ELR (cell line): ENCODE measurements at places on chromosomes 13 and 19.

GRCh38 chr19:28940751-28941500 is 272.0 kb downstream of the UQCRFS1 start:
- peak; percentile 62 for DNase-seq

- no peak for DNase-seq
These were observed 24.8 kb downstream of the N4BP2L1 start for GRCh38 chr13:32403108-32403507.

- DNase-seq = peak; percentile 71
These were observed 10.1 kb downstream of the AP2S1 start for GRCh38 chr19:46840498-46840942.

- DNase-seq = no peak
These were observed 18.6 kb upstream of the RASA3 start for GRCh38 chr13:114151031-114151430.

- DNase-seq = no peak
These were observed 47.5 kb downstream of the WASF3 start for GRCh38 chr13:26604784-26605545.

DNA sequence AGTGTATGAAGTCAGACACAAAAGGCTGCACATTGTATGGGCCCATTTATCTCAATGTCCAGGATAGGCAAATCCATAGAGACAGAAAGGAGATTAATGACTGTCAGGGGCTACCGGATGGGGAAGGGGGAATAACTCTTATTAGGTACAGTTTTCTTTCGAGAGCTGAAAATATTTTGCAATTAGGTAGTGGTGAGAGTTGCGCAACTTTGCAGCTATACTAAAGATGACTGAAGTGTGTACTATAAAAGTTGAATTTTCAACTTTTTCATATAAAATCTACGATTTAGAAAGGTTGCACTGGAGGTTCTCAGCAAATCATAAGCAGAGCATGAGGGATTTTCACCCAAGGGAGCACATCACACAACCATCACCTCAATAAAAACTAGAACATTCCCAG is 16.1 kb upstream of the SLC15A1 start:
- DNase-seq = no peak

DNA sequence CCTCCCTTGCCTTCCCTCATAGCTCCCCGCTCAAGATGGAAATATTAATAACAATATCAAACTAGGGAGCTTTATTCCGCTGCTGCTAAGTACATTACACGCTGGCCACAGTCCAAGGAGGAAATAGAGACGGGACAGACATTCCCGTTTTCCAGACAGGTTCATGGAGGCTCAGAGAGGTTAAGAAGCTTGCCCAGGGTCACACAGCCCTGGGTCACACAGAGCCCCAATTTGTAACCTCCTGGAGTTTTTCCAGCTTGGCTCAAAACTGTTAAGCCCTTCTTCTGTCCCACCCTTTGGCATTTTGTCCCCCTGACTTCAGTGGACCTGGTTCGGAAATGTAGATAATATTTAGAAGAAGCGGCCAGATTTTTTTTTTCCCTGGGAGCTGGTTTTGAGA is 2.0 kb downstream of the BICRA start:
- no peak for DNase-seq

GRCh38 chr19:50215820-50216219 is 12.4 kb downstream of the MYH14 start:
- no peak for DNase-seq

DNA sequence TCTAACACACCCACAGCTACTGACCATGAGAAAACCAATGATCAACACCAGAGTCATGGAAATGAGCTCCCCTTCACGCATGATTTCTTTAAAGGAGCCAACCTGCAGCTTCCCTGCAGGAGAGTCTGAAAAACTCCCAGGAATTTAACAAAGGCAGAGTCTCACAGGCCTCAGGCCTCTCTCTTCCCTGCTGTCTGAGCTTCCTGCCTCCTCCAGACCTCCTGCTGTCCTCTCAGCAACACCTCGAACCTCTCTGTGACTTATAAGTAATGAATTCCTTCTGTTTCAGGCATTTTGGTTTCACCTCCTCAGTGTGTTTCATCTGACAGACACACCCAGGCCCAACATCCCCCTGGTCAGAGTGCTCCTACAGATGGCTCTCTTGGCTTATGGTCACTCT is 1044.4 kb downstream of the UQCRFS1 start:
- no peak for DNase-seq

DNA sequence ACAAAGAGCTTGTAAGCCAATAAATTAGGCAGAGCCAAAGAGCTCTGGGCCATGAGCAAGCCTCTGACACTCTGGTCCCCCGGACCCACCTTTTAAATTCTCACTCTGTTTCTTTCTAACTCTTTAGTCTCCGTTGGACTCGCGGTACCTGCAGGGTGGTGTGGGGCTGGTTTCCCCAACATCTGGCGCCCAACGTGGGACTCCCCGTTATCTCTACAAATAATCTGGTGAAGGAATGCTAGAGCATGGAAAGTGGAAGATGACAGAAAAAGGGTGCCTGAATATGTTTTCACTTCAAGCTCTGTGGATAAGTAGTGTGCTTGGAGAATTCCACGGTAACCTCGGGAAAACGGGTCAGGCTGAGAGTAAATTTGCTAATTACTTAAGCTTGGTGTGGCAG is 36.5 kb upstream of the CYP2B6 start:
- no peak for DNase-seq

GRCh38 chr13:59744747-59745391 is 418.9 kb downstream of the DIAPH3 start:
- DNase-seq = no peak

DNA sequence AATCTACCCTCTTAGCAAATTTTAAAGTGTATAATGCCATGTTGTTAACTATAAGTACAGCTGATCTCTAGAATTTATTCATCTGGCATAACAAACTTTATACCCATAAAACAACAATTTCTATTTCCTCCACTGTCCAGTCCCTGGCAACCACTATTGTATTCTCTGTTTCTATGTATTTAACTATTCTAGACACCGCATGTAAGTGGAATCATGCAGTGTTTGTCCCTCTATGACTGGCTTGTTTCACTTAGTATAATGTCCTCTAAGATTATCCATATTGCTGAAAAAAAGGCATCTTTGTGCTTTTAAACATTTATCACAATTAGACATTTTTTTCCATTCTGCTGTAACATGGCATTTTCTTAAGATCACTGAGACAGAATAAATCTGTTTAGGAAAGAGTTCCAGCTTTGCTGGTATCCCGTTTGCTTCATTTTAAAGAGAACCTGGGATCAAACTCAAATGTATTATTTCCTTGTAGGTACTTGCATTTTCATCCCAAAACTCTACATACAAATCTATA is 1191.0 kb downstream of the SLITRK5 start:
- no peak for DNase-seq

- DNase-seq = no peak
These were observed 209.7 kb downstream of the LACC1 start for GRCh38 chr13:44089452-44089851.

- no peak for DNase-seq
These were observed 19.6 kb downstream of the FRY start for GRCh38 chr13:32051156-32051555.

DNA sequence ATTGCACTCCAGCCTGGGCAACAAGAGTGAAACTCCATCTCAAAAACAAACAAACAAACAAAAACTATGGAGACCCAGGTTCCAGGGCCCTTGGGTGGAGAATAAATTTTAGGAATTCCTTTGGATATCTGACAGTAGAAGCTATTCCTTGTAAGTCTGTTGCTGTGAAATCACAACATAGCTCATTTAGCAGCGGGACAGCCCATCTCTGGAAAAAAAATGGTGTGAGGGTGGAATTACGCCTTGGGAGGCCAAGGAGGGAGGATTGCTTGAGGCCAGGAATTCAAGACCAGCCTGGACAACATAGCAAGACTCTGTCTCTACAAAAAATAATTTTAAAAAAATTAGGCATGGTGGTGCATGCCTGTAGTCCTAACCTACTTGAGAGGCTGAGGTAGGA is 15.7 kb downstream of the HMGB1 start:
- DNase-seq = no peak

GRCh38 chr13:31850041-31850555 is 110.8 kb downstream of the RXFP2 start:
- DNase-seq = no peak

DNA sequence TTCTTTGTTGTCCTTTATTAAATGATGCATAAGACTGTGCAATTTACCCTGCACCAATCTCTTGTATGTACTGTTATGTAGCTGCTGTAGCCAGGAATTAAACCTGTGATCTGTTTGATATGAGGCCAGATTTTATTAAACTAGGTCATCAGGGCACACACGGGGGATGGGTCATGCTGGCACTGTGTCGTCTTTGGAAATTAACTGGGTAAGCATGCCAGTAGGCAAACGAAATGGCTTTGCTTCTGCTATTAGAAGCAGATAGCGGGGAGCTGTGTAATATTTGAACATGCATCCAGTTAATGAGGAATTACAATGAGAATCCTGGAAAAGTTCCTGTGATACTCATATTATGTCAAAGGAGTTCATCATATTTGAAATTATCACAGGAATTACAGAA is 23.5 kb downstream of the MTUS2 start:
- DNase-seq = no peak

GRCh38 chr13:53013113-53013512 is 15.5 kb upstream of the OLFM4 start:
- no peak for DNase-seq

DNA sequence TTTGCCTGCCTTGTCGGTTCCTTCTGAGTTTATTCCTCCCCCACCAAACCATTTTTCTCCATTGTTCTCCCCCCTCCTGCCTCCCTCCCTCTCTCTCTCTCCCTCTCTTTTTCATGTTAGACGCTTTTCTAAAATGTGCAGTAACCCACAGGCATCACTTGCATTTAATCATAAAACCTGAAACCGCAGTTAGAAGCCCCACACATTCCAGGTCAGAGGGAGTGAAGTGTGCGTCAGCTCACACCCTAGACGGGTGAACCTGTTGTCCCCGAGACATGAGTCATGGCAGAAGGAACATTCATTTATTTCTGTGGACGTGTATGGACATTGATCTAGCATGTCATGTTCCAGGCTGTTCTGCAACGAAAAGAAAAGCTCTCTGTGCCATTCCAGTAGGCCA is 19.9 kb downstream of the ONECUT3 start:
- DNase-seq = peak; percentile 79

DNA sequence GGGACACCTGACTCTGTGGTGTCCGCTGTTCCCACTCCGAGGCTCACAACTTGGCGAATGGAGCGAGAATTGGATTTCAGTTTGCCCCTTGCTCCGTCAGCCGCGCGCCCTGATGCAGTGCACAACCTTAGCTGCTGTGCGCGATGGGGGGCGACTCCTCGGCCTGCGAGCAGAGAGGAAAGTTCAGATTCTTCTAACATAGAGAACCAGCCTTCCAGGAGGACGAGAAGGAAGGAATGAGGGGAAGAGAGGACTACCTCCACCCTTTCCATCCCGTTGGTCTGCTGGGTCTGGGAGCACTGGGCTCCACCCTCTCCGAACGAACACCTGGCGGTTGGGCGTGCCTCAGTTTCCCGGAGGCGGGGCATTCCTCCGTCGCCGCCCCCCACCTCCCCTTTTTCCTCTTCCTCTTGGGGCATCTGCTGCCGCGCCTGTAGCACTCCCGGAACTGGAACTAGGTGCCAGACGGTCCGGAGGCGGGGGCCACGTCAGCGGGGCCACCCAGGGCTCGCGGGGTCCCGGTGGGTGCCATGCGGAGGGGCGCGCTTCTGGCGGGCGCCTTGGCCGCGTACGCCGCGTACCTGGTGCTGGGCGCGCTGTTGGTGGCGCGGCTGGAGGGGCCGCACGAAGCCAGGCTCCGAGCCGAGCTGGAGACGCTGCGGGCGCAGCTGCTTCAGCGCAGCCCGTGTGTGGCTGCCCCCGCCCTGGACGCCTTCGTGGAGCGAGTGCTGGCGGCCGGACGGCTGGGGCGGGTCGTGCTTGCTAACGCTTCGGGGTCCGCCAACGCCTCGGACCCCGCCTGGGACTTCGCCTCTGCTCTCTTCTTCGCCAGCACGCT is at the start of gene KCNK6:
KCNK6 (plus strand) TSS at position 425 of the 838 bp plus-strand sequence; CDS start at position 531, 106 bp downstream.
- DNase-seq = peak; percentile 34

DNA sequence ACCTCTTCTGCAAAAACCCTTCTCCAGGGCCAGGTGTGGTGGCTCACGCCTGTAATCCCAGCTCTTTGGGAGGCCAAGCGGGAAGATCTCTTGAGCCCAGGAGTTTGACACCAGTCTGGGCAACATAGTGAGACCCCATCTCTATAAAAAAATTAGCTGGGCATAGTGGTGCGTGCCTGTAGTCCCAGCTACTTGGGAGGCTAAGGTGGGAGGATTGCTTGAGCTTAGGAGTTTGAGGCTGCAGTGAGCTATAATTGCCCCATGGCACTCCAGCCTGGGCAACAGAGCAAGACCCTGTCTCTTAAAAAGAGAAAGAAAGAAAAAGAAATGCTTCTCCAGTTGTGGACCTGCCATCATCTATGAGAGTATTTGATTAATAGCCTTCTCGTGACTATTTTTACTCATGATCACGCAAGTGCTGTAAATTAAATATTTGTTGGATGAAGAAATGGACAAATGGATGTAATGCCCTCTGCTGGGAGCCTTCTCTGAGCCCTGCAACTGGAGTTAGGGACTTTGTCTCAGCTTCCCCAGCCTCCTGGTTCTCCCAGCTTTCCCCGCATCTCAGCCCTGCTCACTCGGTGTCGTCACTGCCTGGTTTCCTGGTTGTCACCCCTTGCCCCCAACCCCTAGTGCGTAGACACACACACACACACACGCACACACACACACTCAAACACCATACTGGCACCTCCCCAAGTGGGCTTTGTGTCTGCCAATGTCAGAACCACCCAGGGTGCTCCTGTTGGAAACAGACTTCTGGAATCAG is 12.2 kb downstream of the WIZ start:
- peak; percentile 31 for DNase-seq

GRCh38 chr13:74904556-74904955 is 577.4 kb downstream of the TBC1D4 start:
- no peak for DNase-seq

- DNase-seq = no peak
These were observed 51.3 kb downstream of the TBC1D4 start for GRCh38 chr13:75430436-75431209.

DNA sequence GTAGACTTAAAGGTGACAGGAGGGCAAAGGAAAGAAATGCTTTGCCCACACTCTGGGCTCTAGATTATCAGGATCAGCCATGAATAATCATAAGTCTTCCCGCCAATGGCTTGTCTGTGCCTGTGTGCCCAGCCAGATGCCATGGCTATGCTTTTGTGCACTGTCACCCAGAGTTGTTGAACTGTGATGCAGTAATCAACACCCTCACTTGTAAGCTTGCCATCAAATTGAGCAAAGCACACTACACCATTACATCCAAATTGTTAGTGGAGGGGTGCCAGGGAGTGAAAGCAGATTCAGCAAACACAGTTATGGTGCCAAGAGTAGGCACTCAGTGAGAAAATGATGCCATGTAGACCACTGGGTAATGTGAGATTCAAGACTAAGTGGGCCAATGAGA is 845.3 kb upstream of the MIR17HG start:
- no peak for DNase-seq

- peak; percentile 77 for DNase-seq
These were observed 49.1 kb downstream of the NFIX start for GRCh38 chr19:13044231-13044836.

DNA sequence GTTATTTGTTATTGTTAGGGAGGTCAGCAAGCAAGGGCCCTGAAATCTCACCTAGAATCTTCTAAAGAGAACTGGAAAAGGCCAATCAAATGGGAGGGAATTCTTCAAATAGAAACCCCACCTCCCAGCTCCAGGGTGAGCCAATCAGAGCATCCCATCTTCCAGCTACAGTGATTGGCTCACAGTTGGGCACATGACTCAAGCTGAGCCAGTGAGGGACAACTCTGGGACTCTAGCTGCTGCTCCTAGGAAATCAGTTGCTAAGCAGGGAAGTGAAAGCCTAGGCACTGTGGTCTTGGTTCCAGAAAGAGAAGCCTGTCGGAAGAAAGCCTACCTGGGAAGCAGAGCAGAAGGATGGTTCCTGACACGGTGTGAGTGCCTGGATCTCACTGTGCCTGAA is 13.4 kb downstream of the TM6SF2 start:
- DNase-seq = peak; percentile 68

GRCh38 chr13:50249144-50249521 is 233.9 kb downstream of the KCNRG start:
- DNase-seq = no peak
